ENCODE measurements at places on chromosomes 2 and 18. TPM values are rescaled to one million over a fixed set of nuclear protein-coding genes. Genes with fewer than 3 reads are reported as not detected.

The ITGA4 gene
- 57.5 TPM for total RNA-seq

The UGT1A3 gene
- not detected for total RNA-seq

The TPO gene
- not detected for total RNA-seq

The RAB6C gene
- not detected for total RNA-seq

The FKBP1B gene
- total RNA-seq = 12.1 TPM

The MAPK4 gene
- under 0.01 TPM for total RNA-seq

The DSG1 gene
- not detected for total RNA-seq

The GREB1L gene
- total RNA-seq = 0.26 TPM

The CNDP1 gene
- not detected for total RNA-seq

The KCNJ3 gene
- not detected for total RNA-seq

The DCC gene
- total RNA-seq = not detected

The MATN3 gene
- total RNA-seq = 2.3 TPM

The UCN gene
- total RNA-seq = 1.2 TPM

The PLB1 gene
- 1.8 TPM for total RNA-seq

The COL4A4 gene
- total RNA-seq = 0.51 TPM

DNA sequence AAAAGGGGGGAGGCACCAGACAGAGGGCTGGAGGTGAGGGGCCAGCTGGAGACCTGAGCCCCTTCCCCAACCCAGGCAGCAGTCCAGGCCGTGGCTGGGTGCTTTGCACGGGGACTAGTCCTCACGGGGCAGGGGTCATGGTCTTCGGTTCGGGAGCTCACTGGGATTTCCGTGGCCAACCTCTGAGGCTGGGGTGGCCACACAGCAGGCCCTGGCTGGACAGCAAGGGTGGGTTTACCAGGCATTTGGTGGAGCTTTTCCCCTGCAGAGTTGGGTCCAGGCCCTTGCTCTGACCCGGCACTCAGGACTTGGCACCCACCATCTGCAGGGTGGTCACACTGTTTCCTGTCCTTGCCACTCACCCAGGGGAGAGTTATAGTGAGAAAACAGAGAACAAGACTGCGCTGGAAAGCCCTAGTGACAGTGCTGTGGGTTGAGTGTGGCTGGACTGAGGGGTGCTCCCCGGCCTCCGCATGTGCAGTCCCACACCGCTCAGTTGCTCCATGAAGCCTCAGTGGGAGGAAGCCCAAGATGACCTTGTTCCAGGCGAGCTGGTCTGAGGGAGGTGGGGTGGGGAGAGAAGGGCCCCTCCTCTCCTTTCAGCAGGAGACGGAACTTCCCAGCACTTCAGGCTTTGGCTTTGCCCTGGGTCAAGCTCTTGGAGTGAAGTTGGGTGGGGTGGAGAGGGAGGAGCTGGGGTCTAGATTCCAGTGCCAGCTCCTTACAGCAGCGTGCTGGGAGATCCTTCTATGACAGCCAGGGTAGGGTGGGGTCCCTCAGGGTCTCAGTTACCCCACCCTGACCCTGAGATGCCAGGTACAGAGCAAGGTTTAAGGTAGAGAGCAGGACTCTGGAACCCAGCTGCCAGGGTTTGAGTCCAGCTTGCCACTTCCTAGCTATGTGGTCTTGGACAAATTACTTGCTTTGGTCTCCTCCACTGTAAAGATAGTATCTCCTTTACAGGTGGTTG, 219.8 kb downstream of the DYSF start:
- no peak overlapping the region for H3K27ac ChIP-seq
- no peak for DNase-seq
- H3K27me3 ChIP-seq = no peaks in the 10 kb centered on the region

GRCh38 chr18:26438980-26439379, 109.4 kb downstream of the KCTD1 start:
- no peaks in the 10 kb centered on the region for H3K27me3 ChIP-seq
- H3K4me3 ChIP-seq = no peak overlapping the region
- H3K4me1 ChIP-seq = no peaks in the 10 kb centered on the region
- H3K36me3 ChIP-seq = no peaks in the 10 kb centered on the region
- H3K27ac ChIP-seq = no peak overlapping the region
- DNase-seq = no peak

DNA sequence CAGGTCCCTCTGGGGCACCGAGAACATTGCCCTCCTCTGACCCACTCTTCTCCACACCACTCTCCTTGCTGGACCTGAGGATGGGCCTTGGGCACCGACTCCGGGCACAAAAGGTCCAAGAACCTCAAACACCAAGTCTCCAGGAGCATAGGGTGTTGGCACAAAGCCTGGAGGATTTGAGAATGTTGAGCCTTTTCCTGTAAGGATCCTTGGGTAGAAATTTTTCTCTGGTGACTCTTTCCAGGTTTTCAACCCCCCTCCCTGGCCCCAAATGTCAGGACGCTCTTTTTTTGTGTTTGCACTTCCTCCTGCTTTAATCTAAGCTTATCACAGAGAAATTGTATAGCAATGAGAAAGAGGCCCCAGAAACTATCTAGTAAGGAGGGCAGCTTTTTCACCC, 9.2 kb downstream of the SPR start:
- no peak for DNase-seq
- H3K36me3 ChIP-seq = no peaks in the 10 kb centered on the region
- H3K27me3 ChIP-seq = peaks cover 48% of the 10 kb centered on the region
- no peaks in the 10 kb centered on the region for H3K4me1 ChIP-seq
- no peak overlapping the region for H3K4me3 ChIP-seq

GRCh38 chr18:69658103-69658502, 257.4 kb downstream of the DOK6 start:
- H3K27me3 ChIP-seq = no peaks in the 10 kb centered on the region
- no peak overlapping the region for H3K27ac ChIP-seq
- no peaks in the 10 kb centered on the region for H3K36me3 ChIP-seq
- no peak for DNase-seq

DNA sequence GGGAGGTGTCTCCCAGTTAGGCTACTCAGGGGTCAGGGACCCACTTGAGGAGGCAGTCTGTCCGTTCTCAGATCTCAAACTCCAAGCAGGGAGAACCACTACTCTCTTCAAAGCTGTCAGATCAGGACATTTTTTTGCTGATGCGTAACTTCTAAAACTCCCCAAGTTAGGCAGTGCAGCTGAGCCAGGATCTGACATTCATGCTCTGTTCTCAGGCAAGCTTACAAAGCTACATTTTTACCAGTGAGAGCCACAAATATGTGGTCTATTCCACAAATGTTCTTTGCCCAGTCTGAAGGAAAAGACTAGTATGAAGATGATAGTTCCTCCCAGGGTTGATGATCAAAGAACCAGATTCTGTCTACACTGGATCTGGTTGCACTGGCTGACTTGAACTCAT, 184.1 kb downstream of the MTCL1 start:
- no peaks in the 10 kb centered on the region for H3K27me3 ChIP-seq
- peak; percentile 89 for DNase-seq
- no peak overlapping the region for H3K4me3 ChIP-seq
- peaks cover 8% of the 10 kb centered on the region for H3K4me1 ChIP-seq
- H3K36me3 ChIP-seq = no peaks in the 10 kb centered on the region

DNA sequence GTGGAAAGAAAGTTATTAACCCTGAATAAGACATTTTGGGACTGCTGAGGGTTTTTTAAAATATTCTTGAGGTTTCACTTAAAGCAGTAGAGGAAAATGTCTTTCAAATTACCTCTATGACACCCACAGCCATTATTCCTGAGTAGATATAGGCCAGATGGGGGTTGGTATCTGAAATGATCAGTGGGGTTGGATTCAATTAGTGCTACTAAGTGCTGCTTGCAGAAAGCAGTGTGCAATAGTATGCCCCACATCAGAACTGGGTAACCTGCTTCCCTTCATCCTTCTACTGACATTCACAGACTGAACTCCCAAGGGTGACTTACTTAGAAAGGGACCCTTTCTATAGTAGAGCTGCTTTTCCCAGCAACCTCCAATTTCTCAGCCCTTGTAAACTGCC, 7.3 kb upstream of the ETAA1 start:
- H3K27ac ChIP-seq = peak overlapping the region; percentile 60
- H3K27me3 ChIP-seq = no peaks in the 10 kb centered on the region
- no peak overlapping the region for H3K4me3 ChIP-seq

DNA sequence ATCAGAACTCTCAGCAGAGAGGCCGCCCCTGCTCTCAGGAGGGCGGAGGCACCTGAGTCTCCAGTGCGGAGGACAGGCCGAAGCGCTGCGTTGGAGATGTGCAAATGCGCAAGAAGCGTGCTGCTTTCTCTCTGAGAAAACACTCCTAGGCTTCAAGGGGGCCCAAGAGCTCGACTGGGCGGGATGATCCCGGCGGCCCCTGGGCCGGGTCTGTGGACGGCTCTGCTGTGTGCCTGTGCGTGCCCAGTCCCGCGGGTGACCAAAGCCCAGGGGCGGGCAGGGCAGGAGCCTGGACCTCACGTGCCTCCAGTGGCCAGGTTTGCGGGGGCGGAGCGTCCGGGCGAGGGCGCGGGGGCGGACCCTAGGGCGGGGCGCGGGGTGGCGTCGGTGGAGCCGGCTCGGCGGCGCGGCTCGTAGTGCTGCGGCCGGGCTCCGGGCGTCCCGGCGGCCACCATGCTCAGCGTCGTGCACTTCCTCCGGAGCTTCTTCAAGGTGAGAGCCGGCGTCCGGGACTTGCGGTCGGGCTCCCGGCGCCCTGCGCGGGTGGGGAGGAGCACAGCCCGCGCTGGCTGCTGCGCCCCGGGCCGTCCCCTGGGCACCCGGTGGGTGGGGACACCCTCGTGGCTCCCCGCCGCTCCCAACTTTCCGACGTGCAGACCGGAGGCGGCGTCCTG, at the start of gene ARHGEF4:
Gene ARHGEF4 (plus strand): TSS at position 414 of the 674 bp plus-strand sequence. CDS start 40 bp downstream, at position 454.
- H3K27ac ChIP-seq = no peak within 1 kb of the TSS
- H3K4me3 ChIP-seq = no peak within 1 kb of the TSS
- no peaks in the 10 kb centered on the region for H3K4me1 ChIP-seq
- DNase-seq = no peak
- H3K27me3 ChIP-seq = peaks cover 4% of the 10 kb centered on the region

DNA sequence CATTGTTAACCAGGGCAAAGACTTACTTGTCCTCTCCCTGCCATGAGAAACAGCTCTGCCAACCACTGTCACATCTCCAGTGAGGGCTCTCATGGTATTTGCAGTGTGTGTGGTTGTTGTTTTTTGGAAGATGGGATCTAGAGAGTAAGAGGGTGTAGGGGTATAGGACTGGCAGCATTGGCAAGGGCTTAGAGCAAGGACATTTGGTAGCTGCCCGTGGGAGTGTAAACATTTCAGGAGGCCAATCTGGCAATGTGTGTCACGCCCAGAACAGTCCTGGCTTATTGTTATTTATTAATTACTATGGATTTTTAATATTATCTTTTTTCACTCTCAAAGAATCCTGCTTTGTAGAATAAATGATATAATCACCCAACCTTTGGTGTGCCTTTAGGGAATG, 90.5 kb downstream of the TMEM17 start:
- H3K27ac ChIP-seq = no peak overlapping the region
- peaks cover 6% of the 10 kb centered on the region for H3K4me1 ChIP-seq

GRCh38 chr2:138023298-138023697, 59.0 kb downstream of the HNMT start:
- no peaks in the 10 kb centered on the region for H3K27me3 ChIP-seq
- no peak overlapping the region for H3K27ac ChIP-seq
- H3K36me3 ChIP-seq = no peaks in the 10 kb centered on the region
- H3K4me3 ChIP-seq = no peak overlapping the region

DNA sequence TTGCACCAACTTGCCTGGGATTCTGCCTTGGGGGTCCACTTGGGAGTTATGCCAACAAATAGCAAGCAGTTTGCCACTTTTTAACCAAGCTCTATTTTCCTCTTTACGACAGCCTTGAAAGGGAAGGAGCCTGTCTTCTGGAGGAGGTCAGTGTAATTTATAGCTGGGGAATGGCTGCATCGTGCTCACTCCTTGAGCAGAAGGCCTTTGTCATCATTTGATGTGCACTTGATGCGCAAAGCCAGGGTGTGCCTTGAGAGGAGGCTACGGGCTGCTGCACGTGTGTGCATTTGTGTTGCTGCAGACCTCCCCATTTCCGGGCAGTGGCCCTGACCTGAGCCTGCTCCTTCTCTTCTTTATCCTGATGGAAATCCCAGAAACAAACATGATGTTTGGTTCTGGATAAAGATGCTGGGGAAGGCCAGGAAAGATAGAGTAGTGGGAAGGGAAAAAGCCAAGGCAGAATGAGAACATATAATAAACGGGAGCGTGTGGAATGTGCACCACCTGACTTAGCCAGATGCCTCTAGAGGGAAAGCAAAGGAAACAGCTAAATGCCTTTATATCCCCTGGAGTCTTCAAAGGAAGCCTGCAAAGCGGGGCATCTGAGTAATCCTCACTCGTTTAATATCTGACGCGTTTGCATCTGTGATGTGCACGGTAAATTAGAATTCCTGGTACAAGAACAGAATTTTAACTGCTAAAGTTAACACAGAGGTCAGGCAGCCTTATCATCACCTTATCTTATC, 68.3 kb upstream of the ZNF521 start:
- H3K27me3 ChIP-seq = no peaks in the 10 kb centered on the region
- no peak for DNase-seq
- no peaks in the 10 kb centered on the region for H3K36me3 ChIP-seq
- H3K4me3 ChIP-seq = no peak overlapping the region

GRCh38 chr2:20675701-20676352, 8.9 kb downstream of the GDF7 start:
- H3K36me3 ChIP-seq = peaks cover 2% of the 10 kb centered on the region
- peaks cover 7% of the 10 kb centered on the region for H3K4me1 ChIP-seq
- H3K27me3 ChIP-seq = peaks cover 22% of the 10 kb centered on the region
- no peak overlapping the region for H3K27ac ChIP-seq
- DNase-seq = no peak

DNA sequence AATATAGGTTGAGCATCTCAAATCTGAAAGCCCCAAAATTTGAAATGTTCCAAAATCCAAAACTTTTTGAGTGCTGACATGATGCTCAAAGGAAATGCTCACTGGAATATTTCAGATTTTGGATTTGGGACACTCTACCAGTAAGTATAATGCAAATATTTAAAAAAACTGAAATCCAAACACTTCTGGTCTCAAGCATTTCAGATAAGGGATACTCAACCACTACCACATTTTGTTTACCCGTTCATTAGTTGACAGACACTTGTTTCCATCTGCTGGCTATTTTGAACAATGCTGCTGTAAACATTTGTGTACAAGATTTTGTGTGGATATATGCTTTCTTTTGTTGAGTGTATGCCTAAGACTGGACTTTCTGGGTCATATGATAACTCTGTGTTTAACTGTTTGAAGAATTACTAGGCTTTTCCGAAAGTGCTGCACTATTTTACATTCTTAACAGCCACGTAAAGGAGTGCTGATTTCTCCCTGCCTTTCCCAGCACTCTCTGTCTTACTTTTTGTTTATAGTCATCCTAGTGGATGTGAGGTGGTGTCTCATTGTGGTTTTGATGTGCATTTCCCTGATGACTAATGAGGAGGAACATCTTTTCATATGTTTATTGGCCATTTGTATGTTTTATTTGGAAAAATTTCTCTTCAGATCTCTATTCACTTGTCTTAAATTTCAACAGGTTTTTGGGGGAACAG, 19.5 kb upstream of the DCDC2C start:
- no peaks in the 10 kb centered on the region for H3K4me1 ChIP-seq
- DNase-seq = peak; percentile 14

DNA sequence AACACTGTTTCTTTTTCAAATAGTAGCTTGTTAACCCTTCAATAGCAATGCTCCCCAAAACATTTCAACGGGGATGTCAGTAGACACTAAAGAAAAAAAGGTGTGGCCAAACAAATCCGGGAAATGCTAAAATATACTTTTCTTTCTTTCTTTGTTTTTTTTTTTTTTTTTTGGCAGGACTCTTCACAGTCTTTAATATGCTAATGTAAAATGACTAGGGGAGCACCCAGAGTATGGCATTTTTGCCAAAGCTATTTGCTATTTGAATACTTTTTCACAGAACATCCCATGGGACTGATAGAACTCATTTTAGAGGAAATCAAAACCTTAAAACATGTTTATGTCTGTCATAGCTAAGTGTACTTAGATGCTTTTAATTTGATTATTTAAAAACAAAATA, 32.1 kb downstream of the ATF2 start:
- H3K36me3 ChIP-seq = no peaks in the 10 kb centered on the region
- H3K27ac ChIP-seq = no peak overlapping the region
- no peak overlapping the region for H3K4me3 ChIP-seq
- H3K27me3 ChIP-seq = no peaks in the 10 kb centered on the region
